ENCODE measurements at places on chromosomes 13 and 19. TPM values are rescaled to one million over a fixed set of nuclear protein-coding genes. Genes with fewer than 3 reads are reported as not detected.

GRCh38 chr13:111061358-111062045, 53.6 kb upstream of the ARHGEF7 start:
- no peak for DNase-seq

DNA sequence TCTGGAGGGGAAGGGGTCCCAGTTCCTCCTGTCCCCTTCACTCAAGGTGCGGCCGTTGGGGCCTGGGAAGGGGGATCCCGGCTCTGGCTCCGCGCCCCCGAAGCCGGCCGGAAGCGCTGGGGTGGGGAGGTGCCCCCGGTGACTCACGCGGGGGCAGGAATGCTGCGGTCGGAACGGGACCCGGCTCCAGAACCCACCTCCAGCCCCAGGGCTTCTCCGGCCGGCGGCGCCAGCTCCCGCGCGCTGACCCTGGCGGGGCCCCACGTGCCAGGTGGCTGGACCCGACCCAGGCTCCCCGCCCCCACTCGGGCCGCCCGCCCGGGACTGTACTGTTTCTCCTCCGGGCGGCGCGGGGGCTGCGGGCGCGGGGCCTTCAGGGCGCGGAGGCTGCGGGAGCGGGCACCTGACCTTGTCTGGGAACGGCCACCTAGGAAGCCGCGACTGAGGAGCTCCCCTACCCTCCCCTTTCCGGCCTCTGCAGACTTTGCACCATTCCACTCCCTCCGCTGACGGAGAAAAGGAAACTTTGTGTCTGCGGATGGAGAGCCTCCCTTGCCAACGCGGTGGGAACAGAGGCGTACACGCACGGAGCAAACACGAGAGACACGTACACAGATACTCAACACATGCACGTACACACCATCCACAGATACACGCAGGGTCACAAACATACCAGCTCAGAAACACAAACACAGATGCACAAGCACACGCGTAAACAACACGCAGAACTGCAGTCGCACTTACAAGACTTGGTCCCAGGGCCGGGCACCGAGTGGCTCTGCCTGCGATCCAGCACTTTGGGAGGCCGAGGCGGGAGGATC, 7.2 kb downstream of the AXL start:
- DNase-seq, result peak; percentile 41

DNA sequence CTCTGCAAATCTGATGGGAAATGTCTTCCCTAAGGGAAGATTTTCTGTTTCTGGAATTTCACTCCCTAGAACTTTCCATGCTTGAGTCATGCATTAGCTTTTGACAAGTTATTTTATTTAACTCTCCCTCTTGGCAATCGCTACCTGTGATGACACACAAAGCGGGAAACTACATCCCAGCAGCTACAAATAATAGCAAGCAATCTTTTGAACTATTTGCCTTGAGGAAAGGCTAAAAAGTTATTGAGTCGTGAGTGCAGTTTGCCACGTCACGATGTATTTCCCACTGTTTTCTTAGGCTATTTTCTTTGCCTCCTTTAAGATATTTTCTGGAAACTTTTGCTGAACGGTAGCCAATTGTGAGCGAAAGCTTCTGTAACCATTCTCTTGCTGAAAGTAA, 353.3 kb upstream of the HTR2A start:
- no peak for DNase-seq

RDH8 gene
- polyA plus RNA-seq, result not detected

NLRP4 gene
- not detected for polyA plus RNA-seq

PRTN3 gene
- polyA plus RNA-seq, result 2.2 TPM

All from right lung (tissue), 10 donors.